ENCODE measurements at places on chromosomes 16 and 17.

DNA sequence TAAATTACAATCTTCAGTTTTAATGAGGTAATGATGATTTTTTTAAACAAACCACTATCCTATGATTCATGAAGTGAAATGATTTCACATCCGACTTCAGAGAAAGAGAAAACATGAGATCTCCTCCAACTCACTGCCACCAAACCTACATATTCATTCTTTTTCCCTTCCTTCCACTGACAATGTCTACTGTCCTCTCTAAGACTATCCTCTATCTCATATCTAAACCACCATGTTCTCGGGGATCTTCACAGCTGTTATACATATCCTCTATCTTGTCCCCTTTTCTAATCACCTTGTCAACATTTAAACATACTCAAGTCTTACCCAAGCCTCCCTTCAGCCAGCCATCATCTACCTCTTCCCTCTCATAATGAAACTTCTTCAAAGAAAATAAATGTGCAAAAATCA is 53.5 kb downstream of the SMURF2 start:
- no peak for DNase-seq

- no peak for DNase-seq
Observed at GRCh38 chr17:73305845-73306836, 5.7 kb downstream of the CDC42EP4 start.

DNA sequence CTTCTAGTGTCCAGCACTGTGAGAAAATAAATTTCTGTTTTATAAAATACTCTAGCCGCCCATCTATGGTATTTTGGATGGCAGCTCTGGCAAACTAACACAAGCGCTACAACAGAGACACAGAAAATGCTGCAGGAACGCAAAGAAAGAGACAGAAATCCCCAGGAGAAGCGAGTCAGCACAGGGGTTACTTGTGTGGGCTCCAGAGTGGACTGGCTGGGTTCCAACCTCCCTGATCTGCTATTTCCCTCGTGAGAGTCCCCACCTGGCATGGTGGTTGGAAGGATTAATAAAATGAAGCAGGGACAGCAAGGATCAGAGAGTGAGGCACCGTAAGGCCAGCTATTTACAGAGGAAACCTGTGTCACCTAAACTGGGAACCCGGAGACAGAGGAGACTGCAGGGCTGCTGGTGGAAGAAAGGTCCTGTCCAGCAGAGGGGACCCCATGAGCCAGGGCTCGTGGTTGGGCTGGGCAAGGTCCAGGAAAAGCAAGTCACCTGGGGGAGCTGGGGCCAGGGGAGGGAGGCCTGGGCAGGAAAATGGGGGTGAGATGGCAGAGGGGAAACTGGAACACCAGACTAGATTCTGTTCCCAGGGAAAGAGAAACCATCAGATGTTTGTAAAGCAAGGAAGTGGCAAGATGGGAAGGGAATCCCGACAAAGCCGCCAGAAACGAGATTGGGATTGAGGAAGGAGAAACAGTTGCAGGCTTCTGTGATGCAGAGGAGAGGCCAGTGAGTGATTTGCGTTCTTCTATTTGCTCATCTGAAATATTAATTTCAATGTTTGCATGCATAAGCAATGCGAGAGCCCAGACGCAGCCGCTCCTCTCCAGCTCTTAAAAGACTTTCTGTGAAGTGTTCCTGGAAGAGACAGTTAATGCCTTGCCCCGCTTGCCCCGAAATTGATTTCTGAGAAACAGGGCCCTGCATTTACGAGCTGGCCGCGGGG is 63.0 kb upstream of the TEKT3 start:
- DNase-seq, result no peak

DNA sequence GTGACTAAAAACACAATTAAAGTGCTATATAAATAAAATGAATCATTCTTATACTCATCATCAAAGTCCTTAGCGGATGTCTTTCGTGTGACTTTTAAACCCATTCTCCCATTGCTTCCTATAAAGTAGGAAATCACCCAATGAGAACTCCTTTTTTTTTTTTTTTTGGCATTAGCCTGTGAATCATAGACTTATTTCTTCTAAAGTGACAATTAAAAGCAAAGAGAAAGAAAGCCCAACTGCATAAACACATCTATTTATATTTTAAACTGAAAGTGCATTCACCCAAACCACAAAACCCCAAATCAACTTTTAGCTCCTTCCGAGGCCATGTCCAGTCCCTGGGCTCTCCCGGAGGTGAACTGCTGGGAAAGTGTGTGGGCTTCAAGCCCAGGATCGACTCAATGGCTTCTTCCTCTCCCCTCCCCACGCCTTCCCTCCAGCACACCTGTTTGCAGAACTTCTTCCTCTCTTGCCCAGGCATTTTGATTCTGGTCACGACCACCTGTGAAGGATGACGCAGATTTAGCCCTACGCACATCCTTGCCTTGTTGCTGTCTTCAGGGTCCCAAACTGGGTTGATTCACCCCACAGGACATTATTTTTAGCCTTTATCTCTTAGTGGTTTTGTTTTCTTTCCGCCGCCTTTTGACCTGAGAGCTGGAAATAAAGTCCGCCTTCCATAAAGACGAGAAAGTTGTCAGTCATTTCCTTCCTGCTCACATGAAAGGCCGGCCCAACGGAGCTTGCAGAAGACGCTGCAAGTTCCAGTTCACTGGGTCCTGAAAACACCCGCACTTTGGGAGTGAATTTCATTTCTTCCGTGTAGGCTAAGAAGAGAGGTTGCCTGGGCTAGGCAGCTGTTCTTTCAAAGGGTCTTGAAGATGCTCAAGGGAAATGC is 166.8 kb downstream of the MAP2K6 start:
- no peak for DNase-seq

- DNase-seq, result no peak
Observed at GRCh38 chr17:66923886-66924285, 40.6 kb upstream of the CACNG4 start.

GRCh38 chr16:11824362-11824761 is 27.0 kb downstream of the RSL1D1 start:
- no peak for DNase-seq

DNA sequence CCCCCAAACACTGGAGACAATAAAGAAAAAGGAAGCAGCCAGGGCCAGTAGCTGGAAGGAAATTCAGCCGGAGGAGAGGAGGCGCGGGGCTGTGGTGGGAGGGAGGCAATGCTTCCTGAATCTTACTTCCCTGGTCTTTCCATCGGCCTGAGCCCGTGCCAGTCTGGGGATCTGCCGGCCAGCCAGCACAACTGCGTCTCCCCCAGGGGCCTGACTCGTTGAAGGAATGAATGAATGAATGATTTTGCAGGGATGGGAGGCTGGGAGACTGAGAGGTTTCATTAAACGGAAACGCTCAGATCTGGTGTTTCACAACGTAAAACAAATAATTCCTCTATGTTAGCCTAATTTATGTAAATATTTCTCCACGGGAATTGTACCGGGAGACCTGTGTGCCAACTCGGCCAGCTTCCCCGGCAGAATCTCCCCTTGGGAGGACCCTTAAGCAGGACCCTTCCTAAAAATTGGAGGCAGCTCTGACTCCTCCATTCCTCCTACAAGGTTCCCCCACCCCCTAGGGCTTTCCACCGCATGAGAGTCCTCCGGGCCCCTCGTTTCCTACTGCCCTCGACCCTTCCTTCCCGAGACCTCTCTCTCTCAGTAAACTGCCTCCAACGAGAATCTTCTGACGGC is 1.3 kb upstream of the BAIAP2 start:
- no peak for DNase-seq

DNA sequence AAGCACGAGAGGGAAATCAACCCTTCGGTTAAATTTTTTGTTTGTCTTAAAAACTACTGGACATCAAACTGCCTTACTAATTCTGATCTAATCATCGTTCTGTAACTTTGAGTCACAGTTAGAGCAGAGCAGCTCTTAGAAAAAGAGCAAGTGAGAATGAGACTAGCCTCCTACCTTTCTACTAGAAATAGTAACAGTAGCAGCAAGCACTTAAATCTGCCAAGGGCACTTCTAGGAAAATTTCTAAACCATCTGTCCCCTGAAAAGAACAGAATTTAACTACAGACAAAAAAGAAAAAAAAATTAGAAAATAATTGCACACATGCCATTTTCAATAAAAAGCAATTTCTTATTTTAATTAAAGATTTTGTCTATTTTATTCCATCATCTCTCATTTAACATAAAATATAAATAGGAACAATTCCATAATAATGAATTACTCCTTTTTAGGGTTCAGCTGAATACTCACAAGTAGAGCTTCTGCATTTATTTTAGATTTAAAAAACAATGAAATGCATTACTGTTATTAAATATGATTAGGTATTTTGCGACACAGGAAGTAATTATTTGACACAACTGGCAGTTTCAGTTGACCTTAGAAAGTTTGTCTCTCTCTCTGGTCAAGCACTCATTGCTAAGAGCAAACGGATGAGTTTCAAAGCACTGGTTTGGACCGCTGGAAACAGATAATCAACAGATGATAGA is 250.8 kb upstream of the SOX9 start:
- DNase-seq, result no peak

Data from DMS 273 treated with DMSO at 0.1 percent for 48 hours (cell line).